ENCODE measurements at places on chromosomes 1 and 21.

GRCh38 chr1:87330885-87331364 is 2.2 kb downstream of the LMO4 start:
- DNase-seq, result no peak

DNA sequence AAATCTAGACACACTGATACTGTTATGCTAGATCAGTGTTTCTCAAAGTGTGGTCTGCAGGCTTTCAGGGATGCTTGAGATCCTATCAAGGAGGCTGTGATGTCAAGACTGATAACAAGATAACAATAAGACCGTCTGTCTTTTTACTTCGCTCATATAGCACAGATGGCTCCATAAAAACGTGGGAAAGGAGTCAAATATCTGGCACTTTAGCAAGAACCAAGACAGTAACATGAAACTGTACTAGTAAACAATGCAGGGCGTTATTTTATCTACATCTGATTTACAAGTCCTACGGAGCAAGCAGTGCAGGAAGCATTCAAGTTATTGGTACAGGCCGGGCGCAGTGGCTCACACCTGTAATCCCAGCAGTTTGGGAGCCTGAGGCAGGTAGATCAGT is 3.6 kb upstream of the SPRR3 start:
- no peak for DNase-seq

- no peak for DNase-seq
Observed at GRCh38 chr21:43572446-43572845, 86.8 kb downstream of the HSF2BP start.

DNA sequence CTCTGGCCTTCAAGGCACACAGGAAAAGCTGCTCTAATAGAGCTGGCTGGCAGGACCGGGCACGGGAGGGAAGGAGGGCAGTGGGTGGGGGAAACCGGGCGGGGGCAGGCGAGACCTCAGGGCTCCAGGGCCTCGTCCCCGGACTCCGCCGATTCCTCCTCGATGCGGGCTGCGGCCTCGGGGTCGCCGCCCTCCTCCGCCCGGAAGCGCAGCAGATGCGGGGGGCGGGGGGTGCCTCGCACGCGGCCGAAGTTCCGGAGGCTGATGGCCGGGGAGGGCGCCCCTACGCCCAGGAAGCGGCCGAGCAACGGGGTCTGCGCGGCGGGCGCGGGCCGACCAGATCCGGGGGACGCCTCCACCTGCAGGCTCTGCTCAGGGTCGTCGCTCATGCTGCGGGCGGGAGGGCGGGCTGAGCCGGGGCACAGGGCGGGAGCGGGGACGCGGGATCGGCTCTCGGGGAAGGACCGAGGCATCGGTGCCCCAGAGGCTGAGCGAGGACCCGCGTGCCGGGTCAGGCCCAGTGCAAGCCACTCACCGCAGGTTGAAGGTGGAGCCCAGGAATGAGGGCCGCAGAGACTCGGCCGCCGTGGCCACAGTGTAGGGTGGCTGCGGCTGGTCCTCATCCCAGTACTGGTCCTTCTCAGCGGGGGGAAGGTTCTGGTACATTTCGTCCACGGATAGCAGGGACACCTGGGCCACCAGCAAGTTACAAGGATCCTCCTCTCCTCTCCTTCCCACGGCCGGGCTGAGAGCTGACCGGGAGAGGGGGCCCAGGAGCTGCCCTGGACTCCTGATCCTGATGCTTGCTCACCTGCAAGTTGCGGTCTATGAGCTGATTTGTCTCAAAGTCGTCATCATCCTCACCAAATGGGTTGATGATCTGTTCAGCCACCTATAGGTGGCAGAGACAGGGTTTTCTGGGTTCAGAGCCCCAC is 3.6 kb downstream of the BEST4 start:
- no peak for DNase-seq

DNA sequence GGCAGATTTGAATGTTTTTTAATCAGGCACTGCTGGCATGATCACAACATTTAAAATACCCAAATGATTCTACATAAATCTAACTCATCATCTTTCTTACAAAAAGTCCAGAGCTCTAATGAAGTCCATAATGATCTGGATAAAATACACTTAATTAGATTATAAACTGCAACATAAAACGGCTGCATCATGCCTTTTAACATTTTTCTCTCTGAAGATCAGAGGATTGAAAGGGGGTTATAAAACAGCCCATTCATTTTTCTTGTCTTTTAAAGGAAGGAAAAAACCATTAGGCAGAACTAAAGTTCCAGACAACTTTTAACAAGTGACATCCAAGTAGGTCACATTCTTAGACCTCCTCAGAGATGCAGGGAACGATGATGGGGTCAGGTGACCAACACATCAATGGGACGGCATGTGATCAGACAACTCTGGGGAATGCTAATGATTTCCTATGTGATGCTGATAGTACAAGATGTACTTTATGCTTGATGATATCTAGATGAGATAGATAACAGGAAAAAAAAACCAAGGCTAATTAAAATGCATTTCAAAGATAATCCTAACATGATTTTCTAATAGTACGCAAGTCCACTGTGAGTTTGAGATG is 455.1 kb downstream of the SMYD3 start:
- DNase-seq, result no peak

DNA sequence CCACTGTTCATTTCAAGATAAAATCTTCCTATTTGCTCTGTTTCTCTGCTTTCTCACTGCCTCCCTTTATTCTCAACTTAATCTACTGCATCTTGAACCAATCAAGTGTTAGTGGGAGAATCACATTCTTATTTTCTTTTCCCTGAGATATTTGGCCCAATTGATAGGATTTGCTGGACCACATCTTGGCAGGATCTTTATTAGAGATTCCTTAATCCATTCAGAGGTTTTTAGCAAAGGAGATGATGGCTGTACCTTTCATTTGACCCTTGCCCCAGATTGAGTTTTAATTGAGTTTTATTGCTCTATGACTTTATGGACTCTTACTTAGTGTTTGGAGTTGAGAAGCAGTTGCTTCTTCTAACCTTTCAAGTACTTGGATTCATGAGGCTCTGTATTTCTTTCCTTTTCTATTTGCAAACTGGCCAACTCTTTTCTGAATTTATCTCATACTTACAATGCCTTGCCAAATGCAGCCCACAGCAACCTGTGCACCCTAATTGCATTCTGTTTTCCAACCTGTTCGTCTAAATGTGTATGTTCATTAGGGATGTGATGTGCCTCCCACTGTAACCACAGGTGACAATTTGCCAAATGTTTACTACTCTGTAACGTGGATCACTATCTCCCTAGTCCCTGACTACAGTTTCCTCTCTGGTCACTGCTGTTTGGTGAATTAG is 274.8 kb upstream of the KAZN start:
- no peak for DNase-seq

DNA sequence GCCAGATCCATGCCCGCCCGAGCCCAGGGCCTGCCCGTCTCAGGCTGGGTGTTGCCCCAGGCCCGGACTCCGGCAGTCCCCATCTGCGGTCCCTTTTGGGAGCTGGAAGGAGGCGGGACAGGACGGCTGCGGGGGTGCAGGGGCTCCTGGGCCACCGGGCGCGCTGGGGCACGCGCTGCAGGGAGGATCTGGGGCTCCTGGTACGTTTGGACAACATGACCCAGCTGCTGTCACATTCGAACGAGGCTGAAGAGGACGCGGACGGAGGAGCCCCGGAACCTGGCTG is 6.6 kb upstream of the CALML6 start:
- no peak for DNase-seq

DNA sequence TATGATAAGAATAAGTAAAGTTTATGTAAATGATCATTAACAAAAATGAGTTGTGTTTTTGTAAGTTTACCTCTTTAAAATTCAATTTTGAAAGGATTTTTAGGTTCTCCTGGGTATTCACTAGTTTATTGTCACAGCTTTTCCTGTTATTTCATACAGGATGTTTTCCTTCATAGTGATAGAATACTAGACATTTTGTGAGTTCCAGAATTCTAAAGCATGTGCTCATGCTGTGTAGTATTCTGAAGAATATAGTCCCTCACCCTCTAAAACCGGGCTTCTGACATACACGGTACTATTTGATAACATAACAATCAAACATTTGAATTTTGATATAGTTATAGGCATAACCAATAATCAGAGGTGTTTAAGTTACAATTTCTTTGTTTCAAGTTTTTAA is 10.7 kb downstream of the LRRC8C start:
- no peak for DNase-seq

DNA sequence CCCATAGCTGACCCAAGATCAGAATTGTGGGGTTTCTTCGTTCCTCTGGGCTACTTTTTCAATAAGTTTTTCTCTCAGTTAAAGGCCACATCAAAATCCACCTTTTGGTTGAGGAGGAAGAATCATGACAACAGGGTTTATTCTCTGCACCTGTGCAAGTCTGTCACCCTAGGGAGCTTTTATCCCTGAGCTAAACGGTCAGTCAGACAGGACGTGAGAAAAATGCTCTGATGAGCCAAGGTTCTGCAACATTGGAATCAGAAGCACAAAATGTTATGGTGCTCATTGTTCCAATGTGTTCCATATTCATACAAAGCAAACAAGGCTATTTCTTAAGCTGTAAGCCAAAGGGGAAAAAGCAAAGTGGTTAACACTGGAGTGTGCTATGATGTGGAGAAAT is 7.4 kb upstream of the ERICH3 start:
- no peak for DNase-seq

DNA sequence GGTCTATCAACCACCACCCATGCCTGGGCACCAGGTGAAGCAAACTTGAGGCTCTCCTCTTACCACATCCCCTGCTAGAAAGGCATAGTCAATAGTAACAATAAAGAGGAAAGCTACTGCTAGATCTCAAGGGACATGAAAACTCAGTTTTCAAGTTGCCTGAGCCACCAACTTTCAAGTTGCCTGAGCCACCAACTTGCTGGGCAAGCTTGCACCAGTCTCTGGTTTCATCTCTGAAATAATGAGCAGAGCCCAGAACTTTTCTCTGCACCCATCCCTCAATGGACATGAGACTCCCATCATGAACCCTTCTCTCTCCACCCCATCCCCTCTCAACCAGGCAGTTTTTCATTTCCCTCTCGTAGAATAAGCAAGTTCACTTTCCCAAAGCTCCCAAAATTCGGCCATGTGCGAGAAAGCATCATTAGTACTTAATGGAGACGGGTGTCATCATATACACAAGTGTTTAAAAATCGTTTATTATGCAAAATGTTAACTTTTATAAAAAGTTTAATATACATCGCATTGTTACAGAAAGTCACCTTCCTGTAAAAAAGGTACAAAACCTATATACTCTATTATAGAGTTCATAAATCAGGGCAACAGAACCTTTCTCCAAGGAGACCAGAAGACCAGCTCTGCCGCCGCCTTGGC is 1.7 kb downstream of the ID3 start:
- no peak for DNase-seq

DNA sequence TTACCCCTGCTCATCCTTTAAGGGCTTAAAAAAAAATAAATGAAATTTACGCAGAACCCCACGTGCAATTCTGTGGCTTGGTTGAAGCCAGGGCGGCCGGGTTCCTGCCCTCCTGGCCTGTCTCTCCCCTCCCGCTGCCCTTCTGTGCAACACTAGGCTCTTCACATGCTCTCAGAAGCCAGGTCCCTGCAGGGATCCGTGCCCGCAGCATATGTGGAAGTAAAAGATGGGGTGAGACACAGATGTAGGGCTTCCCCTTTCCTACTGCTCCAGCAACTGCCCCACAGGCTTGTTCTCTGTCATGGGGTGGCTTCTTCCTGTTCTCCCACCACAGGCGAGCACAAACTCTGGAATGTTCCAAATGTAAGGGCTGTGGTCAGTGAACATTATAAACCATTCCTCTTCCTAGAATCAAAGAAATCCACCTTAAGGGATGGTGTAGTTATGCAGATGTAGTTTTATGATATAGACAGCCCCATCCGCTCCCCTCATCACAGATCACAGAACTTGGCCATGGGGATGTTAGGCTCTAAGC is 535.4 kb downstream of the KIF26B start:
- DNase-seq, result no peak

GRCh38 chr1:8276173-8276914 is 41.6 kb upstream of the SLC45A1 start:
- no peak for DNase-seq

DNA sequence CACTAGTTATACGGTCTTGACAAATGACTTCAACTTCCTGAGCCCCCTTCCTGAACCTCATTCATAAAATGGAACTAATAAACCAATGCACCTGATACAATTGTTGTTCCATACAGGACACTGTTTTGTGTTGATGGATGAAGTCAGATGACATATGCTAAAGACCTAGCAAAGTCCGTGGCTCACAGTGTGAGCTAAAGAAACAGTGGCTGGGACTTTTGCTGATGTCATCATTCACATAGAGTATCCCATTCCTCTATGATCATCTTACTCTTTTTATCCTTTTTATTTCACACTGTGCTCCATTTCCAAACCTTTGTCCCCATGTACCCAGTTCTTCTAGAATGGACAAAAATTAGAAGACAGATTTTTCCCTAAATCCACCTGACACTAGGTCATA is 83.7 kb upstream of the KAZN start:
- no peak for DNase-seq

DNA sequence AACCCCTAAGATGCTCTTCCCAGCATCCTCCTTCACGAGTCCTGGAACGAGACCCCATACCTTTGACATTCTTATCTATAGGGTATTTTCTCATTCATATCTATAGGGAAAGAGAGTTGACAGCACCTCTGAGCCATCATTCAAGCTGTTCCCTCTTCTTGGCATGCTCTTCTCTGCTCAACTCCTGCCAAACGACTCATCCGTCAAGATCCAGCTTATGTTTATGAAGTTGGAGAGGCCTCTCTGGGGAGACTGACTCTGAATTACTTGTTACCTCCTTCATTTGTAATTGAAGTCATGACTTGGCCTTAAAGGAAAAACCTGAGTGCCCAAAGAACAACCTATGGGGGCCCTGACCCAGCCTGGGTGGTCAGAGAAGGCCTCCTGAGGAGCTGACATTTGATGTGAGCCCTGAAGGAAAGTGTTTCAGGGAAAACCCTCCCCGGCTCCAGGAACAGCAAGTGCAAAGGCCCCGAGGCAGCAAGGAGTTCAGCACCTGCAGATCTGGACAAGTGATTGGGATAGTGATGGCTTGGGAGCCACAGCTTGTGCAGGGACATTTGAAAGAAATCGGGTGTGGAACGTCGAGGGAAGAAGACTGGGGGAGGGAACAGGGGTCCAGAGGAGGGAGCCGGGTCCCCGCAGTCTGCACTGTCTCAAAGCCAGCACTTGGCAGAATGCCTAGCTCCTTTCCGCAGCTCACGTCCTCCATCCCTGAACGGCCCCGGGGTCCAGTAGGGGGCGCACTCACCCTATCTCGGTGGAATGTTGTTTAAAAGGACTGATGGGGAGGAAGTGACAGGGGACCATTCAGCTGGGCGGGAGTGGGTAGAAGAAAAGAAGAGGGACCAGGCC is 14.0 kb upstream of the CDA start:
- DNase-seq, result peak; percentile 5

Measured in stimulated activated CD8-positive, alpha-beta memory T cell treated with anti-CD3 and anti-CD28 coated beads, Interleukin-4, amount 100 ng/mL, for 1 hour (primary cell).